Activated T-helper 2 cell treated with anti-CD3 and anti-CD28 coated beads, Interferon-gamma antibody, Interleukin-2, Interleukin-4, amounts not matched to agents 10 μg/mL and 5 μg/mL and 100 μg/mL, durations not matched to agents 14 hours and 24 hours and 36 hours (primary cell): ENCODE measurements at places on chromosomes 16 and 17. TPM values are rescaled to one million over a fixed set of nuclear protein-coding genes. Genes with fewer than 3 reads are reported as not detected.

DNA sequence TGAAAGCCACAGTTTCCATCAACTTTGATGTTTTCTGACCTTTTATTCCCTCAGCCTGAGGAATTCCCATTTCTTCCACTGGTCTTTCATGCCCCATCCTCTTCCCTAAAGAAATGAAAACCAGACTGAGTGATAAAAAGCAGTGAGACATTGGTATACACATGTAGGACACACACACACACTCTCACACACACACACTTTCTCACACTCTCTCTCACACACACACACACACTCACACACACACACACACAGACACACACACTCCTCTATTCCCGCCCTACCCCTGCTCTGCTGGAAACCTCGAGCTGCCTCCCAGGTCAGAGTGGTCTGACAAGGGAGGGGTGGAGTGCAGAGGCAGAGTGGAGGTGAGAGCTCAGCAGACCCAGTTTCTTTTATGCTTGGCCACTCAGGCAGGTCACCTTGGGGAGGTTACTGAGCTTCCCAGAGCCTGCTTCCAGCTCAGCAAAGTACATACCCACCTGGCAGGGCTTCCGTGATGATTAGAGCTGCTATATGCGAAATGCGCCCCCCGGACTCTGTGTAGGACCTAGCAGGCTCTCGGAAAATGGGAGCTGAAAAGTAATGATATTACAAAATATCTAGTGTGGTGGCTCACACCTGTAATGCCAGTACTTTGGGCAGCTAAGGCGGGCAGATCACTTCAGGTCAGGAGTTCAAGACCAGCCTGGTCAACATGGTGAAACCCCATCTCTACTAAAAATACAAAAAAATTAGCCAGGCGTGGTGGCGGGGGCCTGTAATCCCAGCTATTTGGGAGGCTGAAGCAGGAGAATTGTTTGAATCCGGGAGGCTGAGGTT is 30.7 kb downstream of the CCR7 start:
- no peak for DNase-seq
- peak overlapping the region; percentile 74 for H3K27ac ChIP-seq
- H3K4me3 ChIP-seq, result peak overlapping the region; percentile 2
- H3K36me3 ChIP-seq, result peaks cover 10% of the 10 kb centered on the region

Gene SLC25A10
- 36.4 and 39.5 TPM in 2 replicates for total RNA-seq

- H3K27ac ChIP-seq, result no peak overlapping the region
- H3K36me3 ChIP-seq, result no peaks in the 10 kb centered on the region
- no peak for DNase-seq
Observed at GRCh38 chr16:832652-833336, 32.3 kb upstream of the GNG13 start.

Gene KRTAP4-7
- total RNA-seq, result not detected in 2 replicates

DNA sequence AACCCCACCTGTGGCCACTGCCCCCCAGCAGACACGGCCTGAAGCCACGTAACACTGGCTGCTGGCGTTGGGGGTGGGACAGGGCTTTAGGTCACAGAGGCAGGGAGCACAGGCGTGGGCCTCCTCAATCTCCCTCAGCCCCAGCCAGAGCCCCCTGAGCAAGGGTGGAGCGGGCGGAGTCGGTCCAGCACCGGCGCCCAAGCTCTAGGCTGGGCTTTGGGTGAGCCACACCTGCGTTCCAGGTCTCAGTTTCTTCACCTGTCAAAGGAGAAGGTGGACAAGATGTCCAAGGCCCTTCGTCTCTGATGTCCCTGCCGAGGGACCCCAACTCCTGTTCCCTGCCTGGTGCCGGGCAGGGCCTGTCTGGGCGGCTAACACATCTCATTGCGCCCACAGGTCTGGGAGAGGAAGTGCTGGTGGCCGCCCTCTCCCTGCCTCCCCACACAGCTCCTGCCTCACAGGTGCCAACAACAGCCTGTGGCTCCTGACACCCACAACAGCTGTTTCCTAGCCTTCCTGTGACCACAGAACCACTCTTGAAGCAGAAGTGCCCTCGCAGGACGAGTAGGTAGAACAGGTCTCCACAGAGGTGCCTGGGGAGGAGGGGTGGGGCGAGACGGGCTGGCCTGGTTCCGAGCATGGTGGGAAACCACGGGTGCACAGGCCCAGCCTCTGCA is 12.0 kb downstream of the FAM83G start:
- H3K4me1 ChIP-seq, result peaks cover 9% of the 10 kb centered on the region
- no peak for DNase-seq
- H3K27me3 ChIP-seq, result no peaks in the 10 kb centered on the region
- peaks cover 36% of the 10 kb centered on the region for H3K36me3 ChIP-seq
- H3K4me3 ChIP-seq, result no peak overlapping the region
